ENCODE measurements at places on chromosomes 16 and 17.

- DNase-seq, result no peak
Observed at GRCh38 chr16:23920899-23921298, 85.1 kb downstream of the PRKCB start.

GRCh38 chr17:6213859-6214258, 143.7 kb downstream of the WSCD1 start:
- no peak for DNase-seq

DNA sequence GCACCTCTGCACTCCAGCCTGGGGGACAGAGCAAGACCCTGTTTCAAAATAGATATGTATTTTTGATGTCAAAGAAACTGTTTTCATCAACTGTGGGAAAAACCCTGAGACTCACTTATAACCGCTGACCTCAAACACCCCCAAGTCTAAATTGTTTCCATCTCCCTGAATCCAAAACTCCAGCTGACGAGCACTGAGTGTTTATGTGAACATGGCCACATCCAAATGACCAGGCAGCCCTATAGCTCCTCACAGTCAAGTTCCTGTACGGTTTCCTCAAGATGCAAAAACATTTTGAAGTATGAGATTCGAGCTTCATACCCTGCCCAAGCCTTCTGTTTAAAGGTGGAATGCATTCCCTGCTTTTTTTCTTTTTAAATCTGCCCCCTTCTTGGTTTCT, 45.3 kb upstream of the ZCCHC14 start:
- no peak for DNase-seq

DNA sequence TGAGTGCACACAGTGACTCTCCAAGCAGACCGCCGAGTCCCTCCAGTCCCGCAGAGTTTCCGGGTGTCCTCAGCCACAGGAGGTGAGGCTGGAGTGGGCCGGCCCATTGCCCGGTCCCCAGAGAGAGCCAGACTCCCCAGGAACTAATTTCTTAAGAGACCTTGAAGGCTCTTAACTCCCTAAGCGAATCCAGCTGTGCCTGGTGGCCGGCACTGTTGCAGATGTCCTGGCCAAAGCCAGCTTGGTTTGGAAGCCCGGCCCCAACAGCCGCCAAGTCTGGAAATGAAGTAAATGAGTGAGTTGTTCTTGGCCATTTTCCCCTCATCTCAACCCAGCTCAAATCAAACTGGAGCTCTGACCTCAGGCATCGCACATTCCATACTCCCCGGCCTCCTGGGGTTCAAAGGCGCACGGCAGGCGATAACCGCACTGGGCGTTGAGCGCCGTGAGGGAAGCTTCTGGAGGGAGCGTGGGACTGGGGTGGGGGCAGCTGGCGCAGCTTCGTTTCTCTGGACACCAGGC, 42.0 kb downstream of the CMIP start:
- DNase-seq, result no peak

DNA sequence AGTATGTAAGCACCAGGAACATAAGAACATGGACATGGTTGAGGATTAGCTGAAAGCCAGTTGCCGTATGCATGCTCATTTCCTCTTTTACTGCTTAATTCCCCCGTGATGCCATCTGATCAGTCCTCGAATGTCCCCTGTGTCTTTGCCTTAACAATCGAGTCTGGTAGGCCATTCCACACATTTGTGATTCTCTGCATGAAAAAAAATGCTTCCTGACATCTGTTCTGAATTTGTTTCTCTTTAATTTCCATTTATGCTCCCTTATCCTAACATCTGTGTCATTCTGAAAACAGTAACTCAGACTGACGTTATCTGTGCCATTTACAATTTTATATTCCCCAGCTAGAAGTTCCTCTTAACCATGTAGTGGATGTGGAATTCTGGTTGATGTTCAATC, 158.2 kb upstream of the TOX3 start:
- DNase-seq, result no peak

- DNase-seq, result no peak
Observed at GRCh38 chr17:16818340-16818739, 128.3 kb downstream of the CCDC144A start.

DNA sequence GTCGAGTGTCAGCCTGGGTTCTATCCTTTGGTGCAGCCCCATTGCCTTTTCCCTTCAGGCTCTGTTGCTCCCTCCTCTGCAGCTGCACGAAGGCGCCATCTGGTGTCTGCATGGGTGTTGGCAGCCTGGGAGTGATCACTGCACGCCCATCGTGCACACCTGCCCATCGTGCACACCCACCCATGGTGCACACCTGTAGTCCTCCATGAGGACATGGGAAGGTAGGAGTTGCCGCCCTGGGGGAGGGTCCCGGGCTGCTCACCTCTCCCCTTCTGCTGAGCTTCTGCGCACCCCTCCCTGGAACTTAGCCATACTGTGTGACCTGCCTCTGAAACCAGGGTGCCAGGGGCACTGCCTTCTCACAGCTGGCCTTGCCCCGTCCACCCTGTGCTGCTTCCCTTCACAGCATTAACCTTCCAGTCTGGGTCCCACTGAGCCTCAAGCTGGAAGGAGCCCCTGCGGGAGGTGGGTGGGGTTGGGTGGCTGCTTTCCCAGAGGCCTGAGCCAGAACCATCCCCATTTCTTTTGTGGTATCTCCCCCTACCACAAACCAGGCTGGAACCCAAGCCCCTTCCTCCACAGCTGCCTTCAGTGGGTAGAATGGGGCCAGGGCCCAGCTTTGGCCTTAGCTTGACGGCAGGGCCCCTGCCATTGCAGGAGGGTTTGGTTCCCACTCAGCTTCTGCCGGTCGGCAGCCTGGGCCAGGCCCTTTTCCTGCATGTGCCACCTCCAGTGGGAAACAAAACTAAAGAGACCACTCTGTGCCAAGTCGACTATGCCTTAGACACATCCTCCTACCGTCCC, 2.9 kb downstream of the CTRL start:
- peak; percentile 33 for DNase-seq

GRCh38 chr17:43898446-43898845, 8.9 kb downstream of the MPP2 start:
- DNase-seq, result no peak

DNA sequence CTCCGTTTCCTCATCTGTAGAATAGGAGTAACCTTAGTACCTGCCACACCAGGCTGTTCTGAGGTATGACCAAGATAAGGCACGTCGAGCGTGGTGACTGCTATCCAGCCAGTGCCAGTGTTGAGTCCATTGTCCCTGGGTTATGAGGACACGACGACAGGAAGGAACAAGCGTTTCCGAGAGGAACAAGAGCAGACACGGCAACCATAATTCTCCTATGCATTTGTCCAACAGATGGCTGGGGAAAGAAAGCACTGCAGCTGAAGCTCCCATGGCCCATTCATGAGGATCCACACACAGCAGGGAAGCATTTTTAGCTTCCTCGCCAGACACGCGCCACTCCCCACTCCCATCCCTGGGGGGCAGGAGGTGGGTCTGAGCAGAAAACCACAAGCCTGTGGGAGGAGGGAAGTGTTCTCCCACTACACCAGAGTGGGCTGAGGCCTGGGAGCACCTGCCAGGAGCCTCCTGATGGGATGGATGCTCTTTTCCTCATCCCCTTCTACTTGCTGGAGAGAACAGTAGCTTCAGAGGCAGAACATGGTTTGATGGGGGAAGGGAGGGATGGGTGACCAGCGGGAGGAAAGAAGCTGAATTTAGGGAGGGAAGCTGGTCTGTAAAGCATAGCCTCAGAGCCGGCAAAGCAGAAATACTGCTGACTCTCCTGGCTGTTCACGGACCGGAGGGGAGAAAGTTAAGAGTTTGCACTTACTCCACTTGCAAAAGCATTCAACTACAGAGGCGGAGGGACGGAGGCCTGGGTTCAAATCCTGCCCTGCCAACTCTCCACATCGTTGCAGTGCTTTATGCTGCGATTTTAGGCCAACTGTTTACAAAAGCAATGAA, 2.7 kb downstream of the COTL1 start:
- DNase-seq, result no peak

DNA sequence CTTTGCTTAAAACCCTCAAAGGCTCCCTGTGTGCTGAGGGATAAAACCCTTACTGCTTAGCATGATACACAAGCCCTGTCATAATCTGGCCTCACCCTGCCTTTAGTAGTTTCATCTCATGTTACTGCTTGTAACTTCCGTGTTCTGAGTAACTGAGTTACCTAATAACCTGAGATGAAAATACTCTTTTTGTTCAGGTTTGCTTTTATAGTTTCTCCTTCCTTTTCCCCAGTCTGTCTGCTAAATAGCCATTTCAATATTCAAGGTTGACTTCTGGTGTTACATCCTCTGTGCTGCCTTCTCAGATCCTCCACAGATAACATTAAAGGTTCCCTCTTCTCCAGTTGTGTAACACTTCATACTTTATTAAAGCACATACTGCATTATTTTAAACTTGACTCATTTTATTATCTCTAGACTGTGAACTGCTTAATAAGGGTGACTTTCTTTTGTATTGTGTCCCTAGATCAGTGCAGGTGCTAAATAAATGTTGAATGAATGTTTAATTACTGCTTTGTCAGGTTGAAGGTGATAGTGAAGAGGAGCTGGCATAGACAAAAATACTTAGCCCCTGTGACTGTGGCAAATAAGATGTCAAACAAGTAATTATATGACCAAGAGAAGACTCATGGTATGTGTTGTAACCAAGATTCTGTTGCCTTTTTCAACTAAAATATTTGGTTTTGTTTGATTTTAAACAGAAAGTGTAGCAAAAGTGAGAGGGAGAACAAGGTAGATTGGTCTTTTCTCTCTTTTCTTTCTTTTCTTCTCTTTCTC, 47.8 kb downstream of the NFAT5 start:
- DNase-seq, result peak; percentile 47

- DNase-seq, result peak; percentile 95
Observed at GRCh38 chr16:87778830-87779579, 13.2 kb upstream of the KLHDC4 start.

GRCh38 chr16:75380870-75381269, 52.4 kb downstream of the CFDP1 start:
- DNase-seq, result peak; percentile 64

- no peak for DNase-seq
Observed at GRCh38 chr16:76235025-76235424, 42.2 kb upstream of the CNTNAP4 start.

DNA sequence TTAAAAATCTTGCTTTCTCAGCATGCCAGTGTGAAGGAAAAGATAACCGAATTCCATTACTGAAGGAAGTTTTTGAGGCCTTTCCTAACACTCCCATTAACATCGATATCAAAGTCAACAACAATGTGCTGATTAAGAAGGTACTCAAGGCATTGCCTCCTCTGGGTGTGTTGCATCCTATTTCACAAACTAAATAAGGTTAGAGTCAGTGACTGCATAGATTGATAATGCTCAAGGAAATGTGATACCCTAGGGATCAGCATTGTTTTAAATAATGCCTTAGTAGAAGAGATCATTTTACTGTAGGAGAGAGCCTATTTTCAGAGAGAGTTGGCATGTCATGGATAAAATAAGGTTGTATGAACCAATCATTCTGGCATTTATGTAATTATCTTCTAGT, 36.8 kb downstream of the GDPD1 start:
- no peak for DNase-seq

DNA sequence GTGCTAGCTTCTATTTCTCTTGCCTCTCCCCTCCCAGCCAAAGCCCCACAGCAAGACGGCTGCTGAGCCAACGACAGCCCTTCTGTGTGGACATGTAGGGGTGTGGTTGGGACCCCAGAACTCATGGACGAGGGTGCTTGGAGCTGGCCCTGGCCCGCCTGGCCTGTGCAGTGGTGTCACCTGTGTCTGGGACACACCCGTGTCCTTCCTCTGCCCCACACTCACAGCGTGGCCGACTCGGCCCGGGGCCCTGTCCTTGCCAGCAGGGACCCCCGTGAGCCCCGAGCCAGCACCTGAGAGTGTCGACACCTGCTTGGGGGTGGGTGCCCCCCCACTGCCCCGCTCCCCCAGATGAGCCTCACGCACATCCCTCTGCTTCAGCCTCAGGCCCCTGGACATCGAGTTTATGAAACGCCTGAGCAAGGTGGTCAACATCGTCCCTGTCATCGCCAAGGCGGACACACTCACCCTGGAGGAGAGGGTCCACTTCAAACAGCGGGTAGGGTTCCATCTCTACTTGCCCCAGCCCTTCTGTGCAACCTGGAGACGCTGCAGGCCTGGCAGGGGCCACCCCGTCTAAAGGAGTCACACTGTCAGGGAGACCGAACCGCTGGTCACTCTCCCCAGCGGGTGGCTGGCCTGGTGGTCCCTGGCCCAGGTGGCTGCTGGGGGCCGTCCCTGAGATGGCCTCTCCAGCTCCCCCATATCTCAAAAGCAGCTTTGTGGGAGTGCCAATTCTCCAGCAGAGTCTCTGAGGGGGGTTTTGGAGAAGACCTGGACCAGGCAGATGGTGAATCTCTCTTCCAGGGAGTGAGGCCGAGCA, 349.8 kb downstream of the SEC14L1 start:
- no peak for DNase-seq

- DNase-seq, result no peak
Observed at GRCh38 chr17:5035315-5035714, at the start of gene SLC52A1. Gene SLC52A1 (minus strand): TSS chr17:5035426. CDS start chr17:5034606, 820 bp downstream.

DNA sequence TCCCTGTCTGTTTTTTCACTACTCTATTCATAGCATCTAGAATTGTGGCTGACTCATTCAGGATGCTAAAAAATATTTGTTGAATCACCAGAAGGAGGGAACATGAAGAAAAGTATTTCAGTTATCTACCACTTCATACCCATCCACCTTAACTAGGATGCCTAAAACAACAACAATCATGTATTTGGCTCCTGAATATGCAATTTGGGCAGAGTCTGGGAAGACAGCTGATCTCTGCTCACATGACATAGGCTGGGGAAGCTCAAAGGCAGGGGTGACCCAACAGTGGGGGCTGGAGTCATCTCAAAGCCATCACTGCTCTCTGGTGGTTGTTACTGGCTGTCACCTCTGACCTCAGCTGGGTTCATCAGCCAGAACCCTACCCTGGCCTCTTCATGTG, 80.1 kb upstream of the RPL38 start:
- peak; percentile 3 for DNase-seq

DNA sequence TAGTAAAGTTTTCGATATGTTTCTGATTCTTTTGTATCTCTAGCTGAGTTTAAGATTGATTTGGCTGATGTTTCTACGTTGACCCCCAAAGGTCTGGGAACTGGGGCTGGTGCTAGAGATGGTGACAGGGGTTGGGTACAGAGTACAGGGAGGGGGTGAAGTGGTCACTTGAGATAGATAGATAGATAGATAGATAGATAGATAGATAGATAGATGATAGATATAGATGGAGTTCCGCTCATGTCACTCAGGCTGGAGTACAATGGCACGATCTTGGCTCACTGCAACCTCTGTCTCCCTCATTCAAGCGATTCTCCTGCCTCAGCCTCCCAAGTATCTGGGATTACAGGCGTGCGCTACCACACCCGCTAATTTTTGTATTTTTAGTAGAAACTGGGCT, 1.8 kb upstream of the FBRS start:
- DNase-seq, result no peak

DNA sequence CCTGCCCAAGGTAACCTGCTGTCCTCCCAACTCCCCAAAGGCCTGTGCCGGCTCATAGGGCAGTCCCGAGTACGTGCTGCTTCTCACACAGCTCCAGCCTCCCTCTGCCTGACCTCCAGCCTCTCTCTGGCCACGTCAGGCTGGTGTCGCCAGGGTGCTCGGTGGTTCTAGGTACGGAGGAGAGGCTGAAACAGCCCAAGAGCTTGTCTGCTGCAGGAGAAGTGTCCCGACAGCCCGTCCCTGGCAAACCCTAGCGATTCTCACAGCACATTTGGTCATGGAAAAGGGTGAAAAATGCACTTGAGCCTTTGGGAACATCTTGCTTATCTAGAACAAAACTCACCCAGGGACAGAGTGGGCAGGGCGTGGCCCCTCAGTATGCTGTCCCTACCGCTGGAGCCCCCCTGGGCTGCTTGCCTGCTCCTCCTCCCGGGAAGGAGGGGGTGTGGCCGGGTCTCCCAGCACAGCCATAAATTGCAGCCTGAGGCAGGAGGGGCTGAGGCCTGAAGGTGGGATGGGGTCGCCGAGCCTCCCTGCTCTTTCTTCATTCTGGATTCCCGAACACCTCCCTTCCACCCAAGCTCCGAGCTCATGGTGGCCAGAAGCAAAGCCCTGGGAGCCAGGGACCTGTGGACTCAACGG, 40.4 kb downstream of the TIMM22 start:
- DNase-seq, result no peak

Data from inflammatory macrophage treated with lipopolysaccharide for 4 hours (primary cell).